ENCODE measurements at places on chromosomes 11 and 22.

GRCh38 chr11:126280595-126280994, 2.3 kb upstream of the TIRAP start:
- DNase-seq, result no peak

- DNase-seq, result no peak
Observed at GRCh38 chr11:120271672-120272071, 31.7 kb downstream of the POU2F3 start.

DNA sequence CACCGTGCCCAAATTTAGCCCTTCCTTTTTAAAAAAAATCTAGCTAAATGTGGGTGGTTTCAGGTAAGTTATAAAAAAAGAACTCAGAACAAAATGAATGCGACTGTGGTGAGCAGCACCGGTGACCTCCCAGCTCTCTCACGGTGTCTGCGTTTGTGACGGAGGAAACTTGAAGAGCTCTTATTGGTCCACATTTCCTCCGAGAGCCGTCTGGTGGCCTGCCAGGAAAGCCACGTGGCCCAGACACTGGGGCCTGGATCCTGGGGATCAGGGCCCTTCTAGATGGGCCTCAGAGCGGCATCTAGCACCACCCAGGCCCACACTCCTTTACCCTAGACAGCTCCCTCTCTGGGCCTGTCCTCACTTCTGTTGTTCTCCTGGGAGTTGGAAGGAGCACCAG, 39.5 kb downstream of the B3GAT1 start:
- DNase-seq, result no peak

GRCh38 chr22:22342697-22343580, 98.4 kb downstream of the VPREB1 start:
- DNase-seq, result peak; percentile 34
